ENCODE measurements at places on chromosomes 7 and 10.

GRCh38 chr7:74299401-74299800 lies 10.2 kb downstream of the CLIP2 start:
- no peak for DNase-seq

DNA sequence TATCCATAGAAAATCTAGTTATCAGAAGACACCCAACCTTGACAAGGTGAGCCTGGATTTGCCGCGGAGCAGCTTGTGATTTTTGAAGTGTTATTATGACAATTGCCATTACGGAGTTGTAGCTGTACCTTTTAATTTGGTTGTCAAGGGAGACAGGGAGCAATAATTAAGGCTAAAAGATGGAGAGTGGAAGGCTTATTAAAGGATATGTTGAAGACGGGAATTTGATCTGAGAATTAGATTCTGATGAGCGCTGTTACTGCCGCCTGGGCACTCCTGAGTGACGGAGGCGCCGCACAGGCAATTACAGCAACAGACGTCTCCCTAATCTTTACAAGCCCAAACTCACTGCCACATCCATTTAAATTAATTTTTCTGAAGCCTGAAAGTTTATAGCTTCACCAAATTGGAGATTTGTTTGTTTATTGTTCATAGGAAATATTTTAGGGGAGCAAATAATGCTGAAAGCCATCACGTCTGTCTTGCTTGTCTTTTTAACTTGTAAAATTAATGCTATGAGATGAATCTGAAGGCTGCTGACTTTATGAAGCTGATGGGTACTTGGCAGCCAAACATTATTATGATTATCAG lies 475.0 kb upstream of the ADARB2 start:
- no peak for DNase-seq

GRCh38 chr7:47636081-47636432 lies 54.1 kb upstream of the TNS3 start:
- no peak for DNase-seq

DNA sequence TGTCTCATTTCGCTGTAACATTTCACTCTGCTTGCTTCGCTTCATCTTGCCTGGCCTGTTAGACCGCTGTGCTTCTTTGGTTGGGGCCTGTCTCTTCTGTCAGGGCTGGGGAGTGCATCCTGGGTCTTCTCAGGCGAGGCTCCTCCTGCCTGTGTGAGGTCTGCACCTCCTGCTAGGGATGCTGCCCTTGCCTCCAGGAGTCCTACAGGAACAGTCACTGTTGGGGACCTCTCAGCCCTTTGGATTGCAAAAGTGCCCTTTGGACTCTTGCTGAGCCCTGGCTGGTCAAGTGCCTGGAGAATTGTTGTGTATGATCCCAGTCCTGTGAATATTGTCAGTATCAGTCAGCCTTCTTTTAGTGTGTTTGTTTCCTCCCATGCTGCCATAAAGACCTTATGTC lies 84.1 kb downstream of the MDFIC start:
- DNase-seq: no peak

DNA sequence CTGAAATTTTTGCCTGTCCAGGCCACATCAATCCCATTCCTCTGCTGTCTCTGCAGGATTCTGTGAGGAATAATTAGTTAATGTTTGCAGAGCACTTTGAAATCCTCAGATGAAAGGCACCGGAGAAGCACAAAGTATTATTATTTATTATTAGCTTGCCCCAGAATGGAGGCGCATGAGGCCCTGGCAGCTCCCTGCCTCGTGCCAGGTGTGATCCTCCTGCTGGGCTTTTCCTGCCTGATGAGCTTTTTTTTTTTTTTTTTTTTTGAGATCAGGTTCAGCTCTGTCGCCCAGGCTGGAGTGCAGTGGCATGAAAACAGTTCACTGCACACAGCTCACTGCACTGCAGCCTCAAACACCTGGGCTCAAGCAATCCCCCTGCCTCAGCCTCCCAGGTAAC lies 65.2 kb downstream of the TCF7L2 start:
- DNase-seq: no peak

DNA sequence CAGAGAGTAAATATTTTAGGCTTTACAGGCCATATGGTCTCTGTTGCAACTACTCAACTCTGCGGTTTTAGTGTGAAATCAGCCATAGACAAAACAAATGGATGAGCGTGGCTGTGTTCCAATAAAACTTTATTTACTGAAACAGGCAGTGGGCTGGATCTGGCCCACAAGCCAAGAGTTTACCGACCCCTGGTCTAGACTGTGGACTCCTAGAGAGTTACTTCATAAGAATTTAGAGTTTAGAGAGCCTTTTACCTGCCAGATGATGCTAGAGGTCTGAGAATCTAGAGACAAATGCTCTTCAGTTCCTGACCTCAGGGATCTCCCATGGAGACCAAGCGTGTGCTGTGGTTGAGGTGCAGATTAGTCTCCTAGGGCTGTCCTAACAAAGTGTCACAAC lies 174.8 kb downstream of the PTEN start:
- no peak for DNase-seq

- no peak for DNase-seq
Observed at GRCh38 chr10:112533916-112534315, 86.9 kb downstream of the VTI1A start.

- no peak for DNase-seq
Observed at GRCh38 chr7:97006816-97007582, 1.6 kb downstream of the DLX6 start.

GRCh38 chr10:121886181-121886580 lies 41.6 kb downstream of the ATE1 start:
- no peak for DNase-seq

GRCh38 chr10:132942101-132943057 lies at the start of gene CFAP46:
TSS of gene CFAP46 (minus strand) at chr10:132942570. CDS start at chr10:132942484, 86 bp downstream.
- DNase-seq: peak; percentile 48

DNA sequence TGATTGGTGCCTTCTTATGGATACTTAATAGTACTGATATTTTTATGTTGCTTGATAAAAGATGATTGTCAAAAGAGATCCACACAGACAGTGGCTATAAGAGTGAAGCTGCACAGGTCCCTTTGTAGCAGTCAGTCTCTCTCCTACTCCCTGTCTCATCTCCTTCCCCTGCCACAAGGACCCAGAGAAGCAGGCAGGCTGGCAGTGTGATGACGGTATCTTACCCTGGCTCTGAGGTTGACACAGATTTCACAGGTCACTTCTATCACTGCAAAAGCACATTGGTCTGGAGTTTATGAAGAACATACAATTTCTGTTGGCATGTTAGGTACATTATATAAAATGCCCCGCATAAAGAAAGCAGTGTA lies 64.4 kb upstream of the AHR start:
- peak; percentile 27 for DNase-seq

GRCh38 chr10:42637142-42637541 lies 1.2 kb downstream of the ZNF33B start:
- DNase-seq: no peak

GRCh38 chr7:152869041-152869676 lies 109.6 kb downstream of the ACTR3B start:
- DNase-seq: no peak

GRCh38 chr10:70564901-70565351 lies 37.6 kb downstream of the PRF1 start:
- DNase-seq: no peak

DNA sequence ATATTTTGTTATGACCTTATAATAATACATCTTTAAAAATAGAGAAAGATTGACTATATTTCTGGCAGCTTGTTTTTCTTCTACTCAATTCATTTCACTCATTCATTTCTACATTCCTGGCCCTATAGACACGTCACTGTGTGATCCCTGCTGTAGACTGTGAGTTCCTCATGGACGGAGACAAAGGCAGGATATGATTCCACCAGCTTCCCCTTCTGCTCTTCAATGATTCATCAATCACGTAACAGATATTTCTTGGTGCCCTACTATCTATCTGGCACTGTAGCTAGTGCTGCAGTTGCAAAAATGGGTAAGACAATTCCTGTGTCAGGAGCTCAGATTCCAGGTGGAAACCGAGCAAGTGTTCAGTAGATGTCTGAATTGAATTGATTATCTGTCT lies 415.0 kb downstream of the SFMBT2 start:
- DNase-seq: no peak

DNA sequence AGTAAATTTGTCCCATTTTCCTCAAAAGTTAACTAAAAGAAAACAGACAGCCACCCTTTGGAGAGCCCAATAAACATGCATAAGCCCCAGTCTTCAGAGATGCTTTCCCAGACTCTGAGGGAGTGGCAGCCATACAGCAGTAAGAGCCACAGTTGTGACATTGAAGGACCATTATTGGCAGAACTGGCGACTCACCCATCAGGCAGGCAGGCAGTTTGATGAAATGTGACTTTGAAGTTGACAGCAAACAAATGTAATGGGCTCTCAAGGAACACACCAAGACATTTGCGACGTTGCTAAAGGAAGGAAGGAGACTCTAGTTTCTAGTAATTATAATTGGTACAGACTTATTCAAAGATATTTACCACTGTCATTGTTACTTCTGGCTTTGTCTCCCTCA lies 287.5 kb upstream of the PHYHIPL start:
- DNase-seq: no peak

- DNase-seq: no peak
Observed at GRCh38 chr7:150939466-150939865, 38.7 kb downstream of the KCNH2 start.

DNA sequence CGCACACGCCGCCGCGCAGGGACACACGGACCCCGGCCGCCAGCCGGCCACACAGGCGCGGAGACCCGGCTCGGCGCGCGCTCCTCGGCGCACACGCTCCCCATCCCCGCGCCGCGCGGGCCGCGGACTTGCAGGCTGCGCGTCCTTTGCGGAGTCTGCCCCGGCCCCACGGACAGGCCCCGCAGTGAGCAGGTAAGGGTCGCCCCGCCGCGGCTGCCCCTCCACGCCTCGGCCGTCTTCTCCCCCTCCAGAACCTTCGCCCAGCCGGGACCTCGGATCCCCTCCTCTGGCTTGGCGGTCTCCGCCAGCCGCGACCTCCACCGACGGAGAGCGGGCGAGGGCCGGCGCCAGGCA lies 356 bp downstream of the ADCYAP1R1 start:
- DNase-seq: no peak

- DNase-seq: no peak
Observed at GRCh38 chr7:114923403-114923713, 1.5 kb downstream of the MDFIC start.

GRCh38 chr7:124724079-124724478 lies 41.5 kb downstream of the GPR37 start:
- DNase-seq: no peak

DNA sequence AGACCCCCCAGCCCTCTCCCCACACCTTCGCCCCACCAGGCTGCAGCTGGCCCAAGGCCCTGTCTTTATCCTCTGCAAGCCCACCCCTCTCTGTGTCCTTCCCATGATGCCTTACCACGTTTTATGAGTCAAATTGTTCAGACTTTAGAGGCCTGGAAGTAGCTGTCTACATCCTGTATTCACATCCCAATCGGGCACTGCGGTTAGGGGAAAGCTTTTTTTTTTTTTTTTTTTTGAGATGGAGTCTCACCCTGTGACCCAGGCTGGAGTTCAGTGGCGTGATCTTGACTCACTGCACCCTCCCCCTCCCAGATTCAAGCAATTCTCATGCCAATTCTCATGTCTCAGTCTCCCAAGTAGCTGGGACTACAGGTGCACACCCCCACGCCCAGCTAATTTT lies 121.5 kb upstream of the SH2B2 start:
- DNase-seq: no peak

DNA sequence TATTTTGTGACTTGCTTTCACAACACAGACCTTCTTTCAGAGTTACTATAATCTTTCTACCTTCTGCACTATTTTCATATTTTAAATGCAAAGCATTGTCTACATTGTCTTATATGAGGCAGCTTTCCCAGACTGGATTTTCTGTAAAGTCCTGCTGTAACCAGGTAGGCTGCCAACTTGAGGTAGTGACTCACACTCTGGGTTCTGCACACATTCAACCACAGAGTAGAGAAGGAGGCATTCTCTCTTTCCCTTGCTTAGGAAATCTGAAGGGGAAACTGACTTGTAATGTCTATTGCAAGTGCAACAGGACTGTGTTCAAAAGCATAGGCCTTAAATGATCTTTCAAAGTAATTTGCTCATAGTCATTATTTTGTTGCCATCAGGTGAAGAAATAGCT lies 461.4 kb downstream of the GRM8 start:
- DNase-seq: no peak

GRCh38 chr7:41889040-41889439 lies 186.2 kb upstream of the INHBA start:
- DNase-seq: no peak

DNA sequence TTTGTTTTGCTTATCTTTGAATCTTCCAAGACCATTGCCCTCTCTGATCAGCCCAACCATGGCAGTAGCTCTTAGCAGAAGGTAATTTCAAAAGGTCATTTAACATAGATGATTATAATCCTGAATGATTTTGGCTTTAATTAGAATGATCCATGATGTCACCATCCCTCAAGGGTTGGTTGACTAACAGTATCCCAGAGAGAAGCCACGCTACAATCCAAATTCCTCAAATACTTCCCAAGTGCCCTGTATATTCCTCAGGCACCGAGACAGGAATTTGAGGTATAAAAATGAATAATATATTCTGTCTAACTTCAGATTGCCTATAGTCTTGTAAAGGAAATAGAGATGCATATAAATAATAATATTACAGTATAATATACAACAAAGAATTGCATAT lies 42.1 kb upstream of the TMEM196 start:
- no peak for DNase-seq

DNA sequence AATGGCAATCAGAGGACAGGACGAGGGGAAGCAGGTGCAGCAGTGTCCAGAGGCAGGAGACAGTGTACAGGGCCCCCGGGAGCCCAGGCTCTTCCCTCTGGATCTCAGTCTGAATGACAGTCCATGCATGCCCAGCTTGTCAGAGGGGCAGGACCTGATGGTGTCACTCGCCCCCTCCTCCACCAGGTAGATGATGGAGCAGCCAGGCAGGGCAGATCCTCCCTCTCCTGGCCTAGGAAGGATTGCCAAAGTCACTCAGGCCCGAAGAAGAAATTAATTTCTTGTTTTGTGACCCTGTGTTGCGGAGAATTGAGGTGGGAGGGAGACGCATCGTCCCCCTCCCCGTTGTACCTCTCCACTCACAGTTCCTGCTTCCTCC lies 4.0 kb downstream of the VSTM4 start:
- no peak for DNase-seq

DNA sequence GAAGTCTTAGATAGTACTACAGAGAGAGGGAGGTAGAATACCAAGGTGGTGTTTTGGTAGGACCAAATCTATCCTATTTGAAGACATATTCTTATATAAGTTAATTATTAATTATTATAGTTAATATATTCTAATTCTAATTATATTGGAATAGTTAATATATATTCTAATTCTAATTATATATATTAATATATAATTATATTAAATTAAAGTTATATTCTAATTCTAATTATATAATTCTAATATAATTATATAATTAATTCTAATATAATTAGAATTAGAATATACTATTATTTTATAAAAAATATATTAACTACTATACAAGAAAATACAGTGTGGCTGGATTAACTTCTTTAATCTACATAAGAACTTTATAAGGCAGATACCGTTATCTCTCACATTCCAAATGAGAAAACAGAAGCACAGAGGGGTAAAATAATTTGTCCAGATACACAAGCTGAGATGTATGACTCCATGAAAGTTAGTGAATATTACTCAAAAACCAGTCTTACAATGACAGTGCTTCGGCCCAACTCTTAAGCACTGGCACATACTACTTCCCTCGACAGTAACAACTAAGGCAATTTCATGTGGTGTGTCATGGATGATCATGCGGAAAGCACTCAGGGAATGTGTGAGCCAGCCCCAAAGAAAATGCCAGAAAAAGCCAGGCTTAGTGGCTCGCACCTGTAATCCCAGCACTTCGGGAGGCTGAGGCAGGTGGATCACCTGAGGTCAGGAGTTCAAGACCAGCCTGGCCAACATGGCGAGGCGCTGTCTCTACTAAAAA lies 42.6 kb downstream of the TYW1B start:
- DNase-seq: no peak
